Myocyte (in vitro differentiated cells): ENCODE measurements at places on chromosomes 7 and 10. TPM values are rescaled to one million over a fixed set of nuclear protein-coding genes. Genes with fewer than 3 reads are reported as not detected.

The PTPRN2 gene
- 0.16 and 0.24 TPM in 2 replicates for total RNA-seq

The CDK13 gene
- total RNA-seq: 52.6 and 52.9 TPM in 2 replicates

The TBRG4 gene
- 98.0 and 107 TPM in 2 replicates for total RNA-seq

The SCART1 gene
- total RNA-seq: 0.83 and 1.4 TPM in 2 replicates

The FAM237B gene
- total RNA-seq: not detected in 2 replicates

The AP1S1 gene
- 53.3 and 79.5 TPM in 2 replicates for total RNA-seq

The CYP2C18 gene
- 0.16 TPM in 1 of 2 replicates, not detected in the other for total RNA-seq
